Fibroblast of gingiva (primary cell): ENCODE measurements at places on chromosomes 11 and 22.

DNA sequence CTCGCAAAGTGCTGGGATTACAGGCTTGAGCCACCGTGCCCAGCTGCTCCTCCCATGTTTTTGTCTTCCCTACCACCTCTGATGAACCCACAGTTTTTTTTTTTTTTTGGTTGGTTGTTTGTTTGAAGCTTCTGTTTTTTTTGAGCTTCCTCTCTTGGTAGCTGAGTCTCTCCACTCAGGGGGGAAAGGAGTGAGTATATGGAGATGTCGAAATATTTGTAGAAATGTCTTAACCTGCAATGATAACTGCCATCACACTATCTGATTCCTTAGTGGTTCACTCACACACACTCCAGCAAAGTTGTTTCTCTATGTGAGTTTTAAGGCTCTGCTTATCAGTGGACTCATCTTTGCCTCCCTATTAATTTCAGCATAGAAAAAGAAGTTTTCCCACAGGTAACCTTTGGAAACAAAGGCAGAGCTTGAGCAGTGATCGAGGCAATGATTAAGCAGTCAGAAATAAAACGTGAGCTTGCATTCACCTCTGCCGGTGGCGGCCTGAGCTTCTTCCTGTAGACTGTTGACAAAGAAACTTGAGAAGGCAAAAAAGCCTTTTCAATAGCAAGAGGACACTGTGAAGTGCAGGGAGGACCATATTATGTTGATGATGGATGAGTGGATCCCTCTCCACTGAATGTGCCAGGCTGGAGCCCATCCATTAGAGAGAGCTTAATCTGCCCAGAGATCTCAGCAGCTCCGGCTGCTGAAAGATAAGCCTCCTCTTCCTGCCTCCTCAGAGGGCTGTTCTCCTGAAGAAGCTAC, 29.0 kb upstream of the RASSF10 start:
- DNase-seq: no peak

GRCh38 chr11:12813371-12814225, 139.4 kb downstream of the TEAD1 start:
- DNase-seq: peak; percentile 74

DNA sequence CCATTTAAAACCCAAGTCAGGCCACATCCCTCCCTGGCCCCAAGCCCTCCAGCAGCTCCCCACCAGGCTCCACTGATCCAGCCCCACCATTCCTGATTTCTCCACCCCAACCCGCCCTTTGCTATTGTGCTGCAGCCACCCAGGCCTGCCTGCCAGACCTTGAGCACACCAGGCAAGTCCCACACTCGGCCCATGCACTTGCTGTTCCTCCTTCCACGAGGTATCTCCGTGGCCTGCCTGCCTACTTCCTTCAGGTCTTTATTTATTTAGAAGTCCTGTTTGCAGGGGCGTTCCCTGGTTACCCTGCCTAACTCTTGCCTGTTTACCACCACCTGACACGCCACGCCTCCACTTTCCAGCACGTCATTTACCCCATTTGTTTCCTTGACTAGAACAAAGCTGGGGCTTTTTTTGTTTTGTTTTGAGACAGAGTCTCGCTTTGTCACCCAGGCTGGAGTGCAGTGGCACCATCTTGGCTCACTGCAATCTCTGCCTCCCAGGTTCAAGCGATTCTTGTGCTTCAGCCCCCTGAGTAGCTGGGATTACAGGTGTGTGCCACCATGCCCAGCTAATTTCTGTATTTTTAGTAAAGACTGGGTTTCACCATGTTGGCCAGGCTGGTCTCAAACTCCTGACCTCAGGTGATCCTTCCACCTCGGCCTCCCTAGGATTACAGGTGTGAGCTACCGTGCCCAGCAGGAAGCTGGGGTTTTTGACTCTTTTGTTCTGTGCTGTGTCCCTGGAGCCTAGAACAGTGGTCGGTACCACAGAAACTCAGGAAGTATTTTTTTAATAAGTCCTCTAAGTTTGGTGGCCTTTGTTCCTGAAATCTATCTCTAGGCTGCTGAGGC, 6.7 kb downstream of the CENPM start:
- DNase-seq: no peak

DNA sequence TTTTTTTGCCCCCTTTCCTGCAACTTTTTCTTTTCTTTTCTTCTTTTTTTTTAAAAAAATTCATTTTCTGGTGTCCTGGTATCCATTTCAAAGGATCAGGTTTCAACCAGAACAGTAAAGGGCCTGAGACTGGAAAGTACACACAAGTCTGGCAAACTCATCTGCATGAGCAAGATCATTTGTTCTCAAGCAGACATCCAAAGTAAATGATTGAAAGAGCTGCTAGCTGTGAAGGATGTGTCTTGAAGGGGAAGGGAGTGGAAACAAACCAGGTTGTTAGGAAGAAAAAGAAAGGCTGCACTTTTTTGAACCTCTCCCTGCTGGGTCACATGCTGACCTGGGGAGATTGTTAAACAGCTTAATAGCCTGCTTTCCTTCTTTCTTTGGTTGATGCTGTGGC, 5.3 kb downstream of the YAP1 start:
- DNase-seq: peak; percentile 73

- no peak for DNase-seq
These were observed 72.8 kb upstream of the PICALM start for GRCh38 chr11:86141727-86142126.
